ENCODE measurements at places on chromosomes 12 and 14.

GRCh38 chr12:115815924-115816323, 461.6 kb downstream of the MED13L start:
- DNase-seq: no peak

DNA sequence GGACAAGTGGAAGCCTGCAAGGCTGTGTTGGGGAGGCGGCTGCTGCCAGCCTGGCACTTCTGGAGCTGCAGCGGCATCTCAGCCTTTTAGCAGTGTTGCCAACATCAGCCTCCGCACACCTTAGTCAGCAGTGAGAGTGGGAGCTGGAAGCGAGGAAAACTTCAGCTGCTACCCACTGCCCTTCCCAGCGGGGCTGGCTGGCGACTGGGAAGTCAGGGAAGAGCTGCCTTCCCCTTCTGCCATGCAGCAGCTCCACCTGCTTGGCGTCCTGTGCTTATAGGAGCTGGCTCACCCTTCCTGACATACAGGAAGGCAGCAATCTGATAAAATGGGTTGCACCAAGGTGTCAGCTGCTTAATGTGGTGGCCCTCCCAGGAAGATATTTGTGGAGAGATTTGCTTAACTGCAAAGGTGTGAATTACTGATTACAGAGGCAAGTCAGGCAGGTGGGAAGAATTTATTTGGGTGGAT, 15.4 kb upstream of the PLEKHG3 start:
- DNase-seq: no peak

GRCh38 chr12:3336606-3337311, 154.2 kb upstream of the PRMT8 start:
- DNase-seq: no peak

- no peak for DNase-seq
Observed at GRCh38 chr12:93174048-93174447, 203.7 kb upstream of the NUDT4 start.

GRCh38 chr12:123134271-123134671, 16.6 kb downstream of the PITPNM2 start:
- no peak for DNase-seq

DNA sequence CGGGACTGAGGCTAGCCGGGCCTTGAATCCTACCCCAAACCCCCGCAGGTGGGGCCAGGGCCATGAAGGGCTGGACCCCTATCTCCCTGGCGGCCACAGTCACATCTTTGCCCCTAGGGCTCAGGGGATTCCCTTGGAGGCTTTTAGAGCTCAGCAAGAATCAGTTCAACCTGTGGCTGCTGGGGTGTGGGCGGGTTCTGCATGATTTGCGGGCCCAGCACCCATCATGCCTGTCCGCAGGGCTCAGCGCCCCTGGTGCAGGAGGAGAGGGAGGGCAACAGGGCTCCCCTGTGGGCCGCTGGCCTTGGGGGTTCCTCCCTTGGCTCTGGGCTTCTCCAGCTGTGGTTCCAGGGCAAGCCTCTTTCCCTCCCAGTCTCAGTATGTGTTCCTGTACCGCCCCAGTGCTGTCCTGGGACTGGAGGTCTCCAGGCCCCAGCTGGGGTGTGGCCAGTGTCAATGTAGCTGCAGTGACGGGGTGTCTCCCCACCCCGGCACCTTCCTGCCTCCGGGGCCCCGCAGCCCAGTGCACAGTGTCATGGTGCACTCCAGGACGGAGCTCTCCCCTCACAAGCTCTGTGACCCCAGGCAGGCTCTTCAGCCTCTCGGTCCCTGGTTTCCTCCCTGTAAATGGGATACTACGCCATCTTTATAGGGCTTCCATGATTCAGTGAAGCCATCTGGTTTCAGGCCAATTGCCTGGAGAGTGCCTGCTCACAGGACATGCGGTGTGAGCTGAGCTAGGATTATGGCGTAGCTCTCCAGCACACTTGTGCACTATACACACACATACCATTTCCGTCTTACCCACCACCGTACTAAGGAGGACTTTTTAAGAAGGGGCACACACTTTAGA, 9.9 kb upstream of the LBHD2 start:
- no peak for DNase-seq

DNA sequence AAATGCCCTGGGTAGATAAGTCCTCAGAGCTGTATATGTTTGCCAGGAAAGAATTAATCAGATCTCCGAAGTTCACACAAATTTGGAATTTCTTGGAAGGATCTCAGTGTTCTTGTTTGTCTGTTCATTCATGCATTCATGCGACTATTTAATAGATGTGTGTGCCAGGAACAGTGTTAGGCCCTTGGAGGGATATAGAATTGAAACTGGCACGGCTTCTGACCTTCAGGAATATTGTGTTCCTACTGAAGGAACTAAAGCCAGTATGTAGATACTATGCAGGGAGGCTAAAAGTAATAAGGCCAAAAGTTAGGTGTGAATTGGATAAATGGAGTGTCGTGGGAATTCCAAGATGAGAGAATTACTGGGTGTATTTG, 166.0 kb upstream of the NOS1 start:
- no peak for DNase-seq
